Jurkat, Clone E6-1 (cell line): ENCODE measurements at places on chromosomes 4 and X.
A peak's percentile ranks its signal among the peaks of the same experiment; 100 is the strongest.

GRCh38 chr4:147547314-147548056 is 66.6 kb downstream of the EDNRA start:
- DNase-seq, result no peak

GRCh38 chr4:94348666-94349065 is 6.0 kb upstream of the HPGDS start:
- DNase-seq, result no peak

DNA sequence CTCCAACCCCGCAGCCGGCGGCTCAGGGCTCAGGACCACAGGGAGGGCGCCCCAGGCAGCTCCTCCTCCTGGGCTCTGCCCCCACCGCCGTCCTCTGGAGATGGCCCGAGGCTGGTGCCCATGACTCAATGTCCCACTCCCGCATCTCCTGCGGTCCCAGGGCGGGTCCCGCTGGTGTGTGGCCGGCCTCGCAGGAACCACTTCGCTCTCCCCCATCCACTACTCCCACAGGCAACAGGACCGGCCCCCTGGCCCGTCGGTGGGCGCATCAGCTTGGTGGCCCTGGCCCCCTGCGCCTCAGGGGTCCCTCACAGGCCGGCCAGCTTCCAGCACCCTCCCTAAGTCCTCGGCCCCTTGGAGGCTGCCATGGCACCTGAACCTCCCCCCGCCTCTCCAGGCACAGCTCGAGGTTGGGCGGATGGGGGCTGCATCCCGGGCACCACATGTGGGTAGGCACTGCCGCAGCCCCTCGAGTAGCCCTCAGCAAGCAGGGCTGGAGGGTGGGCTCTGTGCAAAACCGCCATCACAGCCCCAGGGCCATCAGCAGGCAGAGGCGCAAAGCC is 22.8 kb upstream of the SPON2 start:
- DNase-seq, result no peak

DNA sequence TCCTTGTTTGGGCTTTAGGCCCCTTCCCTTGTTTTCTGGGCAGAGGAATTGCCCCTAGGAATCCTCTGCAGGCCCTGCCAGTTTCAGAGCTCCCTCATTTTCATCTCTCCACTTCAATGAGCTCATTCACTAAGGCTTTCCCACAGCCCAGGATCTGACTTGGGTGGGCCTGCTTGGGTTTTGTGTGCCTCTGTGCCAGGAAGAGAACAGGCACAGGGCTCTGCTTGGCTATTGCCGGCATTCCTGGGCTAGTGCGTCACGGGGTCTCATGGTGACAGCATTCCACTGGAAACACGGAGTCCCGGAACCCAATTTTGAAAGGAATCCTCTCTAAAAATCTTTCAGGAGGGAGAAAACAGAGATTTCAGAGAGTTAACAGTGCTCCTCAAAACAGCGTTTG is 150.5 kb downstream of the VCX3A start:
- DNase-seq, result no peak

DNA sequence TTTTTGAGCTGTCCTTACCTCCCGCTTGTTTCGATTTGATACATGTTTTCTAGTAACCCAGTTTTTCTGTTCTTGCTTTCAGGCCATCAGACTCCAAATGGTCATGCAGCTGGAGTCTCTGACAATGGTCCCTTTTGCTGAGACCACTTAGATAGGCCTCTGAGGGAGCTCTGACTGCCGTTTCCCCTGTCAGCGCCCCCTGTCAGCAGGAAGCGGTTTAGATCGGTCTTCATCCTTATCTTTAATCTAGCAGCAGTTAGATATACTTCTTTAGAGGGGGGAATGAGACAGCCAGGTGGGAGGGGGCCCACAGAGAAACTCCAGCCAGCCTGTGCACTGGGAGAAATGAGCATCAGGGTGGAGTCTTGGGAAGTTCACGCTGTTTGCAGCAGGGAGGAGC is 457.9 kb downstream of the GPAT3 start:
- peak; percentile 34 for DNase-seq

GRCh38 chr4:8594097-8595038 is 1.8 kb downstream of the CPZ start:
- DNase-seq, result no peak

GRCh38 chr4:118884716-118885115 is 3.9 kb upstream of the SYNPO2 start:
- DNase-seq, result no peak

GRCh38 chr4:64539234-64539849 is 130.1 kb upstream of the TECRL start:
- DNase-seq, result peak; percentile 64

- no peak for DNase-seq
Measured at GRCh38 chr4:8419222-8420041, 21.1 kb downstream of the ACOX3 start.

GRCh38 chrX:118212817-118213183 is 96.2 kb upstream of the KLHL13 start:
- DNase-seq, result peak; percentile 6

GRCh38 chr4:76053730-76054129 is 17.9 kb upstream of the CXCL11 start:
- no peak for DNase-seq

- no peak for DNase-seq
Measured at GRCh38 chrX:114999906-115000305, 17.5 kb downstream of the IL13RA2 start.

GRCh38 chr4:172173206-172173605 is 360.0 kb downstream of the GALNTL6 start:
- DNase-seq, result no peak

DNA sequence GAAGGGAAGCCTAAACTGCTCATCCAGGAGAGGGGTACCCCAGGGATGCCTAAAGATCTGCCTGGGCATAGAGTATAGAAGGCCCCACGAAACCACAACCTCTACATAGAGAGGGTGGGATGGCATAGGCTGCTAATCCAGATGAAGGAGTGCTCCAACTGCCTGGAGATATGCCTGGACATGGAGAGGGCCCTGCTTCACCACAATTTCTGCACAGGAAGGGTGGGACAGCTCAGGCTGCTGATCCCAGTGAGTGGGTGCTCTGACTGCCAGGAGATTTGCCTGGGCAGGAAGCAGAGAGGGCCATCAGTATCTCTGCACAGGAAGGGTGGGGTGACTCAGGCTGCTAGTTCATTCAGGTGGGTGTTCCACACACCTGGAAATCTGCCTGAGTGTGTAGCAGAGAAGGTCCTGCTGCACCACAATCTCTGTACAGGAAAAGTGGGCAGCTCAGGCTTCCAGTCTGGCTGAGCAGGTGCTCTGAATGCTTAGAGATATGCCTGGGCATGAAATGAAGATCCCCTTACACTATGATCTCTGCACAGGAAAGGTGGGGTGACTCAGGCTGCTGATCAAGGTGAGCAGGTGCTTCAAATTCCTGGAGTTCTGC is 61.1 kb downstream of the ZNF518B start:
- DNase-seq, result no peak

GRCh38 chr4:161714022-161714751 is 449.6 kb downstream of the FSTL5 start:
- DNase-seq, result no peak

DNA sequence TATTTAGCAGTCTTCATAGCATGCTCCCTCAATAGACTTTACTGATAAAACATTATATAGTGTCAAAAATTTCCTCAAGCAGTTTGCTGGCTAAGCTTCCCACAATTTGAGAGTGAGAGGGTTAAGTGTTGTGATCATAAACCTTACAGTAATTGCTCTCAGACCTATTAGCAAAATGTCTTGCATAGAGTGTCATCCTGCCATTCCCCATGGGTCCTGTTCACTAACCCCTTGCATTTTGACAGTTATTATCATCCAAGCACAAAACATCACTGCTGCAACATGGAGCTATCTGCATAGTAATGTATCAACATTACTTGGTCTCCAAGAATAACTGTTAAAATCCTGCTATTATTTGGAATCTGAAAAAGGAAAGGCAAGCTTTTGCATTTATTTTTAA is 196.1 kb upstream of the GK2 start:
- no peak for DNase-seq

DNA sequence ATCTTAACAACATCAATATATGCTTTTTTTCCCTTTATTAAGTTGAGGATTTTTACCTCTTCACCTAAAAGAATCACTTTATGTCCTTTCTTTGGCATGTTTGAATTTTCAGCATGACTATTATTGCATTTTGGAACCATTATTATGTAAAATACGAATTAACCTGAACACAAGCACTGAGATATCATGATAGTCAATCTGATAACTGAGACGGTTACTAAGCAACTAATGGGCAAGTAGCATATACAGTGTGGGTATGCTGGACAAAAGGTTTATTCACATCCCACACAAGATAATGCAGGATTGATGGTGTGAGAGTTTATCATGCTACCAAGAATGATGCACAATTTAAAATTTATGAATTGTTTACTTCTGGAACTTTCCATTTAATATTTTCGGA is 24.6 kb upstream of the GLRA3 start:
- DNase-seq, result no peak

DNA sequence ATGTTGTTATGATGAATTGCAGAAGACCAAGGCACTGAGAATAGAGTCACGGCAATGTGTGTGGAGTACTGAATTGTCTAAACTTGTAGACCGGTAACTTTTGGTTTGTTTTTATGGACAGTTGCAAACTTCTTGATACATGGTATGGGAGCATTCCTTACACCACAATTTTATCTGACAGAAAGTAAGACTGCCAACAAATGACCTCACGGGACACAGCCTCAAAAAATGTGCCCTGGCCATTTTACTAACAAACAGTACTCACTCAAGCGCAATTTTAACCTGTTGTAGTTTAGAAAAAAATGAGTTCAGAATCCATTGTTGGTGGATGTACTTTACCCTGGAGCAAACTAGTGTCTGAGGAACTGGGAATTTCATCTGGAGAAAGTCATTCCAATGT is 321.2 kb downstream of the CAMK2D start:
- DNase-seq, result no peak

GRCh38 chr4:145773581-145774234 is 93.8 kb downstream of the C4orf51 start:
- no peak for DNase-seq

- no peak for DNase-seq
Measured at GRCh38 chr4:69497886-69498395, 2.2 kb upstream of the UGT2B4 start.

GRCh38 chrX:8870411-8870810 is 69.2 kb upstream of the FAM9A start:
- DNase-seq, result no peak
